Activated T-helper 17 cell treated with anti-CD3 and anti-CD28 coated beads, Interleukin-2, amount 50 U/mL, for 72 hours (primary cell): ENCODE measurements at places on chromosomes 6 and 20.
A peak's percentile ranks its signal among the peaks of the same experiment; 100 is the strongest.

- H3K4me1 ChIP-seq = peaks cover 10% of the 10 kb centered on the region
- H3K4me3 ChIP-seq = no peak overlapping the region
- ATAC-seq = no peak
- H3K27me3 ChIP-seq = no peaks in the 10 kb centered on the region
- peaks cover 60% of the 10 kb centered on the region for H3K36me3 ChIP-seq
Measured at GRCh38 chr20:13432126-13432525, 206.6 kb downstream of the TASP1 start.

DNA sequence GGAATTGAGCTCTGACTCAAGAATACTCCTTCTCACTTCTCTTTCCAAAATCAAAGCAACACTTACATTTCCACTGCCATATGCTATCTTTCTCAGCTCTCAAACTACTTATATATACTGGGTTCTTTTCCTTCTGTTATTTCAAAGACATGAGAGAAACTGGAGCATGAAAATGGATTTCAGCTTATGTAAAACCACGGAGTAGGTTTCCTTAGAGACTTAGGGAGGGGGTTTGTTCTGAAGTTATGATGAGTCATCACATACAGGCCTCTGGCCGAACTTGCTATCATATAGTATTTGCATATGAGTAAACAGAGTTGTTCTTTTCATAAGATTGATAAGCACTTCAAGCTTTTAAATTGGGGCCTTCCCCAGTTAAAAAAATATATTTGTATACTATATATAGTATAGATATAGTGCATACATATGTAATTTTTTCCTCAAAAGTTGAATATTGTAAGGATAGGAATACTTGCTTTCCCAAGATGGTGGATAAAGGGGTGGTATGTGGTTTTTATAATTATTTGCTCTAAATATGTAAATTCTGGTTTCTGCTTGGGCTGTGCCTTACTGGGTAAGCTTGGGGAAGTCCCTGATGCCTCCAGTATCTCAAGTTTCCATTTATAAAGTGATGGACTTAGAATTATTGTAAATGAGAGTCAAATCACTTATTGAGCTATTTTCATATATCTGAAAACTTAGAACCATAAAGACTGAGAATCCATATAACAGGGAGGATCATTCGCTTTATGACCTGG, 273.9 kb downstream of the RFPL4B start:
- no peaks in the 10 kb centered on the region for H3K27me3 ChIP-seq
- H3K27ac ChIP-seq = no peak overlapping the region
- no peak overlapping the region for H3K4me3 ChIP-seq
- ATAC-seq = no peak
- H3K36me3 ChIP-seq = no peaks in the 10 kb centered on the region

GRCh38 chr20:53221731-53222130, 249.6 kb downstream of the TSHZ2 start:
- no peaks in the 10 kb centered on the region for H3K27me3 ChIP-seq
- peaks cover 30% of the 10 kb centered on the region for H3K4me1 ChIP-seq
- ATAC-seq = no peak
- no peak overlapping the region for H3K27ac ChIP-seq

GRCh38 chr6:19231878-19232561, 605.1 kb upstream of the ID4 start:
- H3K4me3 ChIP-seq = no peak overlapping the region
- H3K27ac ChIP-seq = no peak overlapping the region
- no peaks in the 10 kb centered on the region for H3K27me3 ChIP-seq
- H3K36me3 ChIP-seq = no peaks in the 10 kb centered on the region

GRCh38 chr6:5401845-5402738, 140.8 kb downstream of the FARS2 start:
- H3K4me3 ChIP-seq = no peak overlapping the region
- no peak for ATAC-seq
- H3K36me3 ChIP-seq = peaks cover 11% of the 10 kb centered on the region
- peaks cover 20% of the 10 kb centered on the region for H3K4me1 ChIP-seq
- no peak overlapping the region for H3K27ac ChIP-seq
- H3K27me3 ChIP-seq = no peaks in the 10 kb centered on the region

DNA sequence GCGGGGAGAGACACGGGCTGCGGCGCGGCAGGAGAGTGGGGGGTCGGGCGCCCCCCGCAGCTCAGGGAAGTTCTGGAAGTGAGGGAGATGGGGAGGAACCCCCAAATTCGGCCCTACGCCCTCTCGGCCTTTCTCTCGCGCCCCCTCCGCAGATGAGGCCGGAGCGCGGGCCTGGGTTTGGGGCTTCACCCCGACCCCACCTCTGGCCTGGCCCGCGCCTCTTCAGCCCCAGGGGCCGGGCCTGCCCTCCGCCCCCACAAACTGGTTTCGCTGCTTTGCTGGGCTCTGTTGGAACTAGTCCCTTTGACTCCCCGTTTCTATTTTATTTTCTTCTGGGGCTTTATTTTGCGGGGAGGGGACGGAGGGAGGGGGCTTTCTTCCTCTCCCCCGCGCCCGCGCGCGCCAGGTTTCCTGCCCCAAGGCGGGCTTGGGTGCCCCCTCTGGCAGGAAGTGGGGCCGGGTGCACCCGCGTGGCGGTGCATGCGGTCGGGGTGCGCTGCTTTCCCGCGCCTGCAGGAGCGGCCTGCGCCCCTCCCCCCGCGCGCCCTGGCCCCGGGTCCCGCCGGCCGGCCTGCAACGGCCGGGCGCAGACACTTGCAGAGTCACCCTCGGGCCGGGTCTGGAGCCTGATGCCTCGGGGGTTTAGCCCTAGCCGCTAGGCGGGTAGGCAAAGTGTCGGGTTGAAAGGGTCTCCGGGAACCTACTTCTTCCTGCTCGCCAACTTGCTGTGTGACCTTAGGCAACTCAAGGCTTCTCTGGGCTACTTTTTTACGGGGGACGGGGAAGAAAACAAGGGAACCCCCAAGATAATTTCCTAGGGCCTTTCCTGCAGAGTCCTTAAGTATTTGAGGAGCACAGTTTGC, 1.3 kb downstream of the HMGA1 start:
- peak overlapping the region; percentile 91 for H3K4me3 ChIP-seq
- H3K36me3 ChIP-seq = peaks cover 52% of the 10 kb centered on the region
- H3K4me1 ChIP-seq = peaks cover 41% of the 10 kb centered on the region
- peak overlapping the region; percentile 92 for H3K27ac ChIP-seq

GRCh38 chr6:157650261-157650640, 172.8 kb upstream of the SNX9 start:
- H3K4me1 ChIP-seq = peaks cover 5% of the 10 kb centered on the region
- no peaks in the 10 kb centered on the region for H3K36me3 ChIP-seq
- no peak for ATAC-seq
- no peak overlapping the region for H3K27ac ChIP-seq
- H3K4me3 ChIP-seq = no peak overlapping the region

DNA sequence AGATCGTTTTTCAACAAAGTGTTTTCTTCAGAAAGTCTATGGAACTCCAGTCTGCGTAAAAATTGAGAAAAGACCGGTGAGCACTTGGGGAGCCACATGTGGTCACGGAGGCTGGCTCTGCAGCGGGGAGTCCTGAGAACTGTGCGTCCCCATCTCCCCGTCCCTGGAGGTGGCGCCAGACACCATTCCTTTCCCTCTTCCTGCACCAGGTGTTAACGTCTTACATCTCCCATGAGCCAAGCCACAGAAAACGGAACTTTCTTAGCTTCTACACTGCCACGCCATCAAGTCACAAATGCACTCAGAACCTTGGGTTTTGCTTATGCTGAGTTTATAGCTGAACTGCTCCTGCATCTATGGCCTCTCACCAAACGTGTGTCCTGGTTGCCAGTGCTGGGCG, 62.6 kb downstream of the GINS1 start:
- H3K36me3 ChIP-seq = no peaks in the 10 kb centered on the region
- no peak overlapping the region for H3K27ac ChIP-seq
- H3K4me1 ChIP-seq = peaks cover 7% of the 10 kb centered on the region

DNA sequence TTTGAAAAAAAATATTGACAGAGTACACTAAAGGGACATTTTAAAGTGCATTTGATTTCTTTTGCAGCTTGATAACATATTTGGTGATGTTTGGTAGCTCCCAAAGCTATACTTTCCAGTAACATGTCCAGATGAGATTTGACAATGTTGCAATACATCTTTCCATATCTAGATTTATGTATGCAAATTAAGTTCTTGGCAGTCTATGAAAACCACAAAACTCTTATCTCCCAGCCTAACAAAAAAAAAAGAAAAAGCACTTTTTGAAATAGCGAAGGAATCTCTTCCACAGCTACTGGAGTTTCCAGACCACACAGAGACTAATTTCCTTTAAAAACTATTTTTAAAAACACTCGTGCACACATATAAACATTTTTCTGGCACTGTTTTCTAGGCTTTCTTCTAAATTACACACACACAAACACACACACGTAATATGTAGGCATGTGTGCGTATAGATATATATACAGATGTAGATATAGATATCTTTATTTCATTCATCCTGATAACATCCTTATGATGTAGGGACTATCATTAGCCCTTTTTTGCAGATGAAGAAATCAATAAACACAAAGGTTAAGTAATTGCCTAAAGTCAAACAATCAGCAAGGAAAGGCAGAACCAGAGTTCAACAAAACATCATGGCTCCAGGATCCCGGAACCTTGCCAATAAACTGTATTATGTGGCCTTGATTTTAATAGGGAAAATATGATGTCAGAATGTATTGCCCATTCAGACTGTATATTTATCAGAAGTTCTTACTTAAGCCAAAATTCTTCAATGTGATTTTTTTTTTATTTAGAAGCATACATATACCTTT, 93.3 kb downstream of the ADGRB3 start:
- H3K4me1 ChIP-seq = no peaks in the 10 kb centered on the region
- H3K36me3 ChIP-seq = no peaks in the 10 kb centered on the region
- no peak overlapping the region for H3K27ac ChIP-seq
- H3K27me3 ChIP-seq = no peaks in the 10 kb centered on the region

- H3K4me1 ChIP-seq = no peaks in the 10 kb centered on the region
- no peak for ATAC-seq
- peaks cover 29% of the 10 kb centered on the region for H3K36me3 ChIP-seq
- no peak overlapping the region for H3K27ac ChIP-seq
- no peaks in the 10 kb centered on the region for H3K27me3 ChIP-seq
Measured at GRCh38 chr6:35086282-35086632, 54.9 kb downstream of the TCP11 start.

GRCh38 chr20:49460916-49461315, 21.6 kb downstream of the KCNB1 start:
- no peak overlapping the region for H3K27ac ChIP-seq
- H3K27me3 ChIP-seq = peaks cover 26% of the 10 kb centered on the region

- ATAC-seq = no peak
- H3K27ac ChIP-seq = no peak overlapping the region
- no peak overlapping the region for H3K4me3 ChIP-seq
- H3K36me3 ChIP-seq = no peaks in the 10 kb centered on the region
- peaks cover 6% of the 10 kb centered on the region for H3K27me3 ChIP-seq
Measured at GRCh38 chr6:4664117-4664626, 112.0 kb upstream of the CDYL start.

DNA sequence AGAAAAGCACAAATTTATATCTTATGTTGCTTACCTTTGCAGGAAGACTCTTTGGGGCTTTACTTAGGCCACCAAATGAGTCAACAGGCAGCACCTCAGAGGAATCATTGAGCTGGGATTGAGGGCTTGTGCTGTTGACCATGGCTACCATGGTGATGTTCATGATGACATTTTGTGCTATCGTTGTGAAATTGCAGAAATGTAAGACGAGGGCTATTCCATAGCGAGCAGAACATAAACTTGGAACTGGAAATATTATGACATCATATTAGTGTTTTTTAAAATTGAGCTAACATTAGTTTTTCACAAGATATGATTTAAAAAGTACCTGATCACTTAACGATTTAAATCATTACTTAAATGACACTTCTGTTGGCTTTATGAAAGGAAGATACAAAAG, 11.8 kb downstream of the SLC17A3 start:
- no peak overlapping the region for H3K4me3 ChIP-seq
- H3K4me1 ChIP-seq = peaks cover 19% of the 10 kb centered on the region
- no peak for ATAC-seq
- H3K36me3 ChIP-seq = no peaks in the 10 kb centered on the region
- no peaks in the 10 kb centered on the region for H3K27me3 ChIP-seq

- ATAC-seq = no peak
- peaks cover 11% of the 10 kb centered on the region for H3K4me1 ChIP-seq
- H3K27me3 ChIP-seq = no peaks in the 10 kb centered on the region
- no peak overlapping the region for H3K4me3 ChIP-seq
- no peak overlapping the region for H3K27ac ChIP-seq
- peaks cover 41% of the 10 kb centered on the region for H3K36me3 ChIP-seq
Measured at GRCh38 chr6:158059108-158059507, 77.4 kb downstream of the SYNJ2 start.

DNA sequence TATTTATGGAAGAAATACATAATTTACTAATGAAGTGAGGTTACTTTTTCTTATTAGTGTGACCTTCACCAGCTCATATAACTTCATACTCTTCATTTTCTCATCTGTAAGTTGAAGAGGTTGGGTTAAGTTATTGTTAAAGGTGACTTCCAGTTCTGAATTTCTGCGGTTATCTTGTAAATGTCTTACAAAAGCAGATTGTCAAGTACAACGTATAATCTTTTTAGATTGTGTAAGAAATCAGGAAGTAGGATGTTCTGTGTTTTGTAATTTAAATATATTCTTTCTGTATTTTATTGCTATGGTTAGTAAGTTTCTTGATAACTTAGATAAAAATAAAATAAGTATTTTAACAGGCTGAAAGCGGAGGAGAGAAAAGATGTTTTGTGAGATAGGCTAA, 12.0 kb downstream of the WTAP start:
- no peaks in the 10 kb centered on the region for H3K27me3 ChIP-seq
- no peak overlapping the region for H3K27ac ChIP-seq
- H3K36me3 ChIP-seq = peaks cover 87% of the 10 kb centered on the region
- no peak overlapping the region for H3K4me3 ChIP-seq
- peaks cover 14% of the 10 kb centered on the region for H3K4me1 ChIP-seq
- ATAC-seq = no peak

DNA sequence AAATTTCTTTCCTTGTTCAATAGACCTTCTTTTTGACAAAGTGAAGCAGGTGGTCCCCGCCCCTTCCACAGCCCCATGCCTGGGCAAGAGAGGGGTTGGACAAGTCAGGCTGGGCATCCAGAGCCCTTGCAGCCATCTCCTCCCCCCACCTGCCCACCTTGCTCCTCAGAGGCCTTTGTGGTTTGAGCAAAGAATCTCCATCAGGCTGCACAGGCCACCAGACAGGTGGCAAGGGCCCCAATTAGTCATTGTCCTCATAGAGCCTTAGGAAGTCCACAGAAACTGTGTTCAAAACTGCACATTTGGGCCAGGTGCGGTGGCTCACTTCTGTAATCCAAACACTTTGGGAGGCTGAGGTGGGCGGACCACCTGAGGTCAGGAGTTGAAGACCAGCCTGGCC, 1.5 kb upstream of the MAPK13 start:
- no peaks in the 10 kb centered on the region for H3K27me3 ChIP-seq
- peaks cover 28% of the 10 kb centered on the region for H3K36me3 ChIP-seq
- H3K4me1 ChIP-seq = peaks cover 30% of the 10 kb centered on the region
- peak overlapping the region; percentile 86 for H3K4me3 ChIP-seq
- ATAC-seq = no peak
